ENCODE measurements at places on chromosomes 11 and 22. TPM values are rescaled to one million over a fixed set of nuclear protein-coding genes. Genes with fewer than 3 reads are reported as not detected.
A peak's percentile ranks its signal among the peaks of the same experiment; 100 is the strongest.

DNA sequence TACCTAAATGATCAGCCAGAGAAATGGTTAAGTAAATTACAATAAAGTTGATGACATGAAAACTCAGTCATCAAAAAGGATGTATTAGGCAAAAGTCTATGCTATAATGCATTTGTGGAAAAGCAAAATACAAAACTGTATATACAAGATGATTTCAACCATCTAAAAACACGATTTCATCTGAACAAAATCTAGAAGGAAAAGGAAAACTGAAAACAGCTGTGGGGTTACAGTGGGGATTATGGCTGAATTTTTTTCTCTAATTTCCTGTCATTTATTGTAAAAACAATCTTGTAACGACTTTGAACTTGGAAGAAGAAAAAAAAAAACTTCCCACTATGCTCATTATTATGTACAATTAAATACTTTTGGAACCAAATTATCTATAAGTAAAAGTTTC is 30.3 kb downstream of the CHEK2 start:
- DNase-seq = no peak

DNA sequence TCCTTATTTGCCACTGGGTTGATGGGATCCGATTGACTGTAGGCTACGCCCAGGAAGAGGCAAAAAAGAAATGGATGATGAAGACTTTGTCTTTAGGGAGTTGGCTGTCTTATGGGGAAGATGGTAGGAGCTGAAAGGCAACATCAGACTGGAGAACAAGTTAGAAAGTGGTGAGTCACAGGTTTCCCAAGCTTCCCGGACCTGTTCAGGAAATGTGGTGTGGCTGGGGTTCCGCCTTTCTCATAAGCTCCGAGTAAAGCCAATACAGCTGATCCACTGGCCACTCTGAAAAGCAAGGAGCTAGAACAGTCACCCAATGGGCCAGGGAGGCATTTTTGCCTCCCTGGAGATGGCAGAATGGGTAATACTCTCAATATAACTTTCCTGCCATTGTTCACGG is 194.5 kb downstream of the SNX19 start:
- DNase-seq = no peak

GRCh38 chr11:128725630-128726319 is 31.9 kb downstream of the FLI1 start:
- no peak for DNase-seq

- no peak for DNase-seq
Observed at GRCh38 chr11:121105063-121105480, 4.0 kb downstream of the TECTA start.

DNA sequence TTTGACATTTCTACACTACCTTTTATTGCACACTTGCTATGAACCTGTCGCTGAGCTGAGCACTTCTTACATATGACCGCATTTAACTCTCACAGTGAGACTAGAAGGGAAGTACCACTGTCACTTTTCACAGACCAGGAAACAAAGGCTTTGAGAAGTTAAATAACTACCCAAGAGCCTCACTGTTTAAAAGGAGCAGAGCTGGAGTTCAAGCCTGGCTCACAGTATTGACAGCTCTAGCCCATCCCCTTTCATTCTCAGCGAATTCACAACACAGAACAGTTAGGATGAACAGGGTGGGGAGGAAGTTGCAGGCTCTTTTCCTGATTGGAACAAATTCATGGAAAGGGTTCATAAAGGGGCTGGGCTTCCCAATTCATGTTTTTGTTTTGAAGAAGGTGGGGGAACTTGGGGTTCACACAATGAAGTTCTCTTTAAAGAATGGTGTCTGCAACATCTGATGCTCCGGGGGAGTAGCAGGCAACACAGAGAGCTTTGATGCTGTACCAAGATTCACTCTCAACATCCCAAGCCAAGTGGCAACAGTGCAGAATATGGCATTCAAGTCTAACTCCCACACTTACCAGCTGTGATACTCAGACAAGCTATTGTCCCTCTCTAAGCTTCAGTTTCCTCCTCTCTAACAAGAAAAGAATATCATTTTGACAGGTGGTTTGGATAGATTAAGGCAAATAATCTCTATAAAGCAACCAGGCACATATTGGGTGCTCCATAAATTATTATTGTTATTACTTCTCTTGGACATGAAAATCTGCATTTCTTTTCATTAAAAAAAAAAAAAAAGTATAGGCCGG is 17.2 kb downstream of the SCGB1A1 start:
- no peak for DNase-seq

GRCh38 chr11:47616726-47617416 is 22.7 kb upstream of the C1QTNF4 start:
- DNase-seq = peak; percentile 45

DNA sequence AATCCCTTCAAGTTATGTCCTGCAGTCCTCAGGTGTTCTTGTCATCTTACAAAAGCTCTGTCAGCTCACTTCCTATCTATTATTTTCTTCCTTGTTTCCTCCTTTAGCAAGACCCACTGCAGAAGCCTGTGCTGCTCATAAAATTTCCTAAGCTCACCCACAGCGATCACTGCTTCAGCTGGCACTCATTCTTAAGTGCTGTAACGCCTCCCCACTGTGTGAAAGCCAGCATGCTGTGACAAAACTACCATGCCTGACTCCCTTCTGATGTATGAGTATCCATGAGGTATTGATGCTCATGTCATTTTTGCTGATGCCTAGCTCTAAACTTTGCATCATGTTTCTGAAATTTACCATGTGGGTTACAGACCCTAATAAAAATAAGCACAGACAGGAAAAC is 41.5 kb upstream of the CNTN5 start:
- no peak for DNase-seq

The COMT gene
- polyA plus RNA-seq = 82.5 TPM

The CD3D gene
- not detected for polyA plus RNA-seq

- no peak for DNase-seq
Observed at GRCh38 chr22:19765477-19766239, 5.1 kb downstream of the TBX1 start.

The OR56A1 gene
- polyA plus RNA-seq = not detected

GRCh38 chr11:75240311-75241035 is at the start of gene TPBGL:
TPBGL (plus strand) TSS chr11:75240774; CDS start chr11:75241050, 276 bp downstream.
- no peak for DNase-seq

- no peak for DNase-seq
Observed at GRCh38 chr11:17798716-17799115, 64.1 kb downstream of the KCNC1 start.

DNA sequence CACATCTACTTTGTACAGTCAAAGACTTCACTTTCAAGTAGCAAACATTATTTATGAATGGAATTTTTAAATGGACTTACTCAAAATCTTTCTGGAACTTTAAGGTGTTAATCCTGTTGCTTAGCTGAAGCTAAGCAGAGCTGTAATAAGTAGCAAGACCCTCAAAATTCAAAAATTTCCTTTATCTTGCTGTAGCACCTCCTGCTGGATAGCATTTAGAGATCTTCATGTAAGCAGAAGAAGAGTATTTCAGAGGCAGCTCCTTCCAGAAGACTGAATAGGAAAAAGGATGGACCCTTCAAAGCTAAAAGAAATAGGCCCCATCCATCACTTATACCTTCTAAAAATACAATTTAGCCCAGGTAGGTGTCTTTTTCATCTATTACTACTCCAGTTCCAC is 3.4 kb downstream of the PHF21A start:
- DNase-seq = no peak

DNA sequence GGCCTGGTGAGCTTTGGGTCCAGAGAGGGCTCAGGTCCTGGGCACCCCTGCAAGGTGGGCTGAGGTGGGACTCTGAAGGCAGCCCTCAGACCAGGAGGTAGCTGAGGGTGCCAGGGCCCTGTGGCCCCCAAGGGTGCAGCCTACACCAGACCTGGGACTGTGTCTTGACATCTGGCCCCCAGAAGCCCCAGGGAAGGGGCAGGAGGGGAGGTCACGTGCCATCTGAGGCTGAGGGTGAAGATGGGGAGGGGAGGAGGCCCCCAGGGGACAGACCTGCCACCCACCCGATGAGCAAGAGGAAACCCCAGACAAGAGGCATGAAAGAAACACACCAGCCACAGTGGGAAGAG is 520.2 kb downstream of the BRD1 start:
- DNase-seq = no peak

- no peak for DNase-seq
Observed at GRCh38 chr22:44139773-44140172, 41.0 kb upstream of the PARVG start.

DNA sequence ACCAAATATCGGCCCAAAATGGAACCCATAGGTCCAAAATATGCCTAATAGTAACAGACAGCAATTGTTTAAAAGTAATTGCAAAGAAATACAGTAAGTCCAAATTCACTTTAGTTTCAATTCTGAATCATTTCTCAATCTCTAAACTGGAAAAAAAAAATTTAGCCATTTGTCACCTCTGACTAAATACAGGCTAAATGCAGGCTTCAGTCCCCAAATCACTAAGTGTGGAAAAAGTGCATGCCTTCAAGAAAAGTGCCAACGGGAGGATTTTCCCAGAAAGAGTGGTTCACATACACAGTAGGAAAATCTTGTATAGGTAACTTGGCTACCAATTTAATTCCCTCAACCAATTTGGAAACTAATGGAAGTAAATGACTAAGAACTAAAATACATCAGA is 35.7 kb downstream of the SIK3 start:
- DNase-seq = no peak

The PRR33 gene
- polyA plus RNA-seq = not detected

DNA sequence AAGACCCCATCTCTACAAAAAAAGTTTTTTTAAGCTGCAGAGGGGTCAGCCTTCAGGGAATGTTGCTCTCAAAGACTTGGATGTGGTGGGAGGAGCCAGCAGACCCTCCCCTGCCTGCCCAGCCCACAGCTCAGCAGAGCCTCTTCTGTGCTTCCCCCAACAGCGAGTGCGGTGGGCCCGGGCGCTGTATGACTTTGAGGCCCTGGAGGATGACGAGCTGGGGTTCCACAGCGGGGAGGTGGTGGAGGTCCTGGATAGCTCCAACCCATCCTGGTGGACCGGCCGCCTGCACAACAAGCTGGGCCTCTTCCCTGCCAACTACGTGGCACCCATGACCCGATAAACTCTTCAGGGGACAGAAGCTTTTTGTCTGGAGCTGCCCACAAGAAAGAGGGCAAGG is 10.5 kb downstream of the TMA7B start:
- no peak for DNase-seq

DNA sequence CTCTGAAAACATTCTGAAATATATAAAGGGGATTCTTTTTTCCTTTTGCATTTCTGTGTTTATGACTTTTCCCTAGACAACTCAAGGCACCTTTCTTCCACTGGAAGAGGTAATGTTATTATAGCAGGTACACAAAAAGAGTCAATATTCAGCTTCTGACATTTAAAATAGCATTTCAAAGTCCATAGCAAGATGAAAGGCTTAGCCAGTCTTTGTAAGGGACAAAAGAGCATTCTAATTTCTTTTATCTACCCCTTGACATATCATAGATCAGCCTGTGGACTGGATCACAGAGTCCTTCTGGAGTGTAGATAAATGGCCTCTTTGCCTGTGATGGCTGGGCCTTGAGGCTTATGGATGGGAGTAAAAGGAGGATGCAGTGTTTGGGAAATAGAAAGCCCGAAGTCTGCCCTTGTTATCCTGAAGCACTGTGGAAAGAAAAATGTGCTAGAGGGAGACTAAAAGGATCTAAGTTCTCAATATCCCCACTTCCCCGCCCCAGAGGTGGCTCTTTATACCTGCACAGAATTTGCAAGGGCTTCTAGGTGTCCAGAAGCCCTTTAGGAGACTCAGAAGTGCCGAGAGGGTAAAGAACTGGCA is 1.6 kb upstream of the HEPACAM start:
- DNase-seq = no peak

DNA sequence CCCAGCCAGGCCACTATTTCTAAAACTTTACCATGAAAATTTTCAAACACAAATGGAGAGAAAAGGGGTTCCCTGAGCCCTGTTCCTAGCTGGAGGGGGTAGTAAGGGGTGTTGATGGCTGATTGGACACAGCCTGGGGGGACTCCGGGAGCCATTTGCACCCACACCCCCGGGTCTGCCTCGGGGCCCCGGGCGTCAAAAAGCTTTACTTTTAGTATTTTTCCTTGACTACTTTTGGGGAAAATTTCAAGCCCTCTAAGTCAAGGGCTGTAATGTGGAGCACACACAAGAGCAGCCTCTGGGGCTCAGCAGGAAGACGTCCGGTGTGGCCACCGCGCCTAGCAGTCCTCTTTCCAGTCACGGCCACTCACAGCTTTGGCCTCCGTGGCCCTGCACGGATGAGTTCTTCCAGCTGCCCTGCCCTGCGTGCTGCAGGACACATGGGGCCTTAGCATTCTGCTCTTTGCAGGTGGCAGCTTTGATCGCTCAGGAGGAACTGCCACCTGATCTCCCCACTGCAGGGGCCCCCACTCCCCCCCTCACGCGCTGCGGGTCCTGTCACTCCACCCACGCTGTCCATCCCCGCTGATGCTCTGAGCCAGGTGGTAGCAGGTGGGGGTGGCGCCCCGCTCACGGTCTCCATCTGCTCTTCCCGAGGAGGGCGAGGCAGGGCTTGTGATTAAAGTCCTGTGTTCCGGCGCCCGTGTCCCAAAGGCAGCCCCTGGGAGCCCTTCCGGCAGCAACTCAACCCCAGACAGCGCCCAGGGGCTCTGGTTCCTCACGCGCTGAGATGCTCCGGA is 14.4 kb downstream of the RNH1 start:
- no peak for DNase-seq

The CATSPERZ gene
- polyA plus RNA-seq = not detected

DNA sequence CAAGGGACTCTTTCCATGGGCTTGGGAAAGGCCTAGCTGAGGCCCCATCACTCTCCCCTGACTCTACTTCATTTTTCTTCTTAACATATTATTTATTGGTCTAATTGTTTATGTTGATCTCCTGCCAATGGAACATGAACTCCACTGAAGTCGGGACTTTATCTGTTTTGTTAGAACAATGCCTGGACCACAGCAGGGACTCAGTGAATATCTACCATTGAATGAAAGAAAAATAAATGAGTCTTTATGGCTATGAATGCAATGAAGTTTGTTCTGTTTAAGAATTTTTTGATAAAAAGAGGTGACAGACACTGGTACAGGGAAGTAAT is 112.3 kb downstream of the ADAMTS15 start:
- peak; percentile 14 for DNase-seq

DNA sequence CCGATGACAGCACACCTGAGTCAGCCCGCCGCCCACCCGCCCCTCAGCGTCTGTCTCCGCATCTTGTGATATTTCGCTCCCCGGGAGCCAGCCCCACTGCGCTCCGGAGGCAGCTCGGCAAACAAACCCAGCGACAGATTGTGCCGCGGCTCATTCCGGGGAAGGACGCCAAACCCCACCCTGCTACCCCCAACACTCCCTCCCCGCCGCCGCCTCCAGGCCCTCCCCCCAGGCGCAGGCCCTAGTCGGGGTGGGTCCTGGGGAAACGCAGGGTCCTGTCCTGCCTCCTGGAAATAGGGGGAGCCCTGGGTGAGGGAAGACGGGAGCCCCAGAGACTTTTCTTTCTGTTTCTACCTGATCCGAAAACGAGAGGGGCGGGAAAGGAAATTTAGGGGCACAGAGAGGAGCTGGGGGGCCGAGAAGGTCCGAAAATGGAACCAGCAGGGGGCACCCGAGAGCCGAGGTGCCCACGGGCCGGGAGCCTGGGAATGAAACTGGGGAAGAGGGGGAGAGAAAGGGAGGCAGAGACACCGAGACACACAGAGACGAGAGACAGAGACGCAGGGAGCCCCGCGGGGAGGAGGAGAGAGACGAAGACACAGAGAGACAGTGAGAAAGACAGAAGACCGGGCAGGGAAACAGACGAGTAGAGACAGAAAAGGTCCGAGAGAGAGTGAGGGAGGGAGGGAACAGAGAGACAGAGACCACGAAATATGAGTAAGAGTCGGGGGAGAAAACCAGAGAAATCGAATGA is 1.7 kb upstream of the RTN4RL2 start:
- DNase-seq = no peak

The CCDC116 gene
- polyA plus RNA-seq = 1.1 TPM

GRCh38 chr11:119056421-119056999 is 495 bp downstream of the HYOU1 start:
- DNase-seq = no peak

The TESMIN gene
- 17.5 TPM for polyA plus RNA-seq

Measured in renal cortex interstitium (tissue), 15 donors.